Stimulated activated CD4-positive, alpha-beta T cell treated with anti-CD3 and anti-CD28 coated beads, Interleukin-12 subunit alpha, Interleukin-12 subunit beta, amount 100 ng/mL, for 24 hours (primary cell): ENCODE measurements at places on chromosomes 11 and 22.
A peak's percentile ranks its signal among the peaks of the same experiment; 100 is the strongest.

- DNase-seq: no peak
Measured at GRCh38 chr11:73531386-73531785, 66.5 kb downstream of the FAM168A start.

DNA sequence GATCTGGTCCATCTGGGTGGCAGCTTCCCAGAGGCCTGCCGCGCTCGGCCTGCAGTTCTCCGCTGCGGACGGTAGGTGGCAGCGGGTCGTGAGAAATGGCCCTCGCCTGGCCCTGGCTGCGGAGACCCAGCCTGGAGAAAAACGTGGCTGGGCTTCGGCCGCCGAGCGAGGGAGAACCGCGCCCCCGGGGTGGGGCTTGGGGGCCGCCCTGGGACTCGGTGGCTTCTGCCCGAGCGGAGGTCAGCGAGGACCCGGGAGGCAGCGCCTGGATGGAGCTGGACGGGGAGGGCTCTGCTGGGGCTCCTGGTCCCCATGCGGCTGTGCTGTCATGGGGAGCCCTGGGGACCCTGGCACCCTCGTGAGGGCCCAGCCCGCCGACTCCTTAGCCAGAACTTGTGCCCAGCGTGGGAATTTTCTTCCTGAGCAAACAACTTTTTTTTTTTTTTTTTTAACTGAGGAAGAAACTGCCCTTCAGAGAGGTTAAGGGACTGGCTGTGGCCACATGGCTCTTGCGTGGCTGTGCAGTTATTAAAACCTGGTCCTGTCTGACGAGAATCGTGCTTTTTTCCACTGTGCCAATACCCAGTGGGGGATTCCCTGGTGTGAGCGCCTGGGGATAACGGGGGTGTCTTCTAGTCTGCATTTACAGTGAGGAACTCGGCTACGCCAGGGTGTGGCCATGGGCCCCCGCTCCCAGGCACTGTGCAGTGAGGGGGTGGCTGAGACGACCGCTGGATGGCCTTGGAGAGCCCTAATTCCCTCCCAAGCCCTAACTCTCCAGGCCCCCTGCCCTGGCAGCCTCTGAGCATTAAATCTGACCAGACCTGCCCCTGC, 535.6 kb downstream of the INSC start:
- peak; percentile 44 for DNase-seq

- DNase-seq: no peak
Measured at GRCh38 chr22:40040927-40041326, 46.2 kb downstream of the FAM83F start.

- no peak for DNase-seq
Measured at GRCh38 chr11:123487157-123487744, 57.2 kb downstream of the GRAMD1B start.

- DNase-seq: no peak
Measured at GRCh38 chr11:130031945-130032344, 29.3 kb upstream of the PRDM10 start.

GRCh38 chr11:7548659-7549274, 35.0 kb downstream of the PPFIBP2 start:
- DNase-seq: peak; percentile 7

GRCh38 chr11:9313648-9314290, 624 bp downstream of the TMEM41B start:
- no peak for DNase-seq

GRCh38 chr11:127451861-127452260, 451.3 kb upstream of the KIRREL3 start:
- DNase-seq: no peak

GRCh38 chr11:12687740-12688139, 13.5 kb downstream of the TEAD1 start:
- no peak for DNase-seq
